Stimulated activated effector memory CD8-positive, alpha-beta T cell treated with anti-CD3 and anti-CD28 coated beads, Interleukin-12 subunit alpha, Interleukin-12 subunit beta, amount 100 ng/mL, for 72 hours (primary cell): ENCODE measurements at places on chromosomes 6 and 20.

- DNase-seq: no peak
Measured at GRCh38 chr6:79764747-79765146, 133.6 kb downstream of the SH3BGRL2 start.

DNA sequence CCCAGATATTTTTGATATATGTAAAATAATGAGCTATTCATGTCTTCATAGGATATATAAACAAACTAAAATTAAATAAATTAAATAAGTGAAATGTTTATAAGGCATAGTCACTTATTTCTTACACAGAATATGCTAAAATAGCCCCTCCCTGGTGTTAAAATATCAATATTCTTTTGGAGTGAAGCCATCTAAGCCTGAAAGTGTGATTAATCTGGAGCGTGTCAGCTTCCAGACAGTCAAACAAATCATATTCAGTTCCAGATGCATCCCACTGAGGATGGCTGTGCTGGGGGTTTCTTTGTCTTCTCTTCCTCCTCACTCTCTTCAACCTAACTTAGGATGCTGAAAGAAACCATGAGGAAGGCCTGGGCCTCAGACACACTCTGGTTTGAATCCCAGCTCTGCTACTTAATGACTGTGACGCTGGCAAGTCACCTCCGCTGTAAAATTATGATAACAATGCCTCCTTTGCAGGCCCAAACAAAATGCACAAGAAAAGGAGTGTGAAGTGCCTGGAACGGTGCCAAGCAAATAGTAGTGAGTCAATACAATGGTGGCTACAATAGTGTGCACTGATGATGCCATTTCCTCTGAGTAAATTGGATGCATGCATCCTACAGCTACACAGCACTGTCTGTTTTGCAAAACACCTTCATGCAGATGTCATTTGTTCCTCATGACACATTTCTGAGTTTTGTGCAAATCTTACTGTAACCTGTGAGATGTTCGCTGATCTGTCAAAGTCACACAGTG is 161.4 kb downstream of the FOXC1 start:
- DNase-seq: peak; percentile 66

DNA sequence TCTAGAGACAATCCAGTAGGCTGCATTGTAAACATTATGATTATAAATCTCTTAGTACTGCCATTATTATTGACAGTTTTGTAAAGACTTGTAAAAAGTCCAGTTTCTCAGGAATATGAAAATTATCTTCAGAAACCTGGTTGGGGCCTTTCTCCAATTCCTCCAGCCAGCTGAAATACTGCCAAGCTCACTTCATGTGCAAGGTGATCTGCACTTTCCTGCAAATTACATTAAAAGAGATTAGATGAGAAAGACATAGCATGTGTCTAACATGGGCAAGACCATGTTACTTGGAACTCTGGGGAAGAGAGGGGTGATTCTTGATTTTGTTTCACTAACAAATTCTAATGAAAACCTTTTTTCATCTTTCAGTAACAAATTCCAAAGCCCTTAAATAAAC is 24.0 kb downstream of the PGM3 start:
- DNase-seq: no peak

DNA sequence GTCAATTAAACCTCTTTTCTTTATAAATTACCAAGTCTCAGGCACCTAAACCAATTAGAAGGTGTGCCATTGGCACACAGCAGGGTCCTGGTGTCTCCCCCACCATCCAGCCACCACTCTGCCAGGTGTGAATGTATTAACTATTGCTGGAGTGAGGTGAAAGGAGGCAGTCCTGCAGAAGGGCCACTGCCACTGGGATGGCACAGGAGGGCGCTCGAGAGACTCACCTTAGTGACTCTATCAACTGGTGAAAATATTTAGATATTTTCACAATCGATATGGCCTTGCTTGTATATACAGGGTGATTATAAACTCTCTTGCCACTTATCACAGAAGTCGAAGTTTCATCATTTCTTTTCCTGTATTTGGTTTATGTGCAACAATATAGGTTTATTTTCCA is 145.6 kb upstream of the ESR1 start:
- DNase-seq: no peak

- DNase-seq: no peak
Measured at GRCh38 chr20:13788167-13788834, 3.5 kb downstream of the NDUFAF5 start.

DNA sequence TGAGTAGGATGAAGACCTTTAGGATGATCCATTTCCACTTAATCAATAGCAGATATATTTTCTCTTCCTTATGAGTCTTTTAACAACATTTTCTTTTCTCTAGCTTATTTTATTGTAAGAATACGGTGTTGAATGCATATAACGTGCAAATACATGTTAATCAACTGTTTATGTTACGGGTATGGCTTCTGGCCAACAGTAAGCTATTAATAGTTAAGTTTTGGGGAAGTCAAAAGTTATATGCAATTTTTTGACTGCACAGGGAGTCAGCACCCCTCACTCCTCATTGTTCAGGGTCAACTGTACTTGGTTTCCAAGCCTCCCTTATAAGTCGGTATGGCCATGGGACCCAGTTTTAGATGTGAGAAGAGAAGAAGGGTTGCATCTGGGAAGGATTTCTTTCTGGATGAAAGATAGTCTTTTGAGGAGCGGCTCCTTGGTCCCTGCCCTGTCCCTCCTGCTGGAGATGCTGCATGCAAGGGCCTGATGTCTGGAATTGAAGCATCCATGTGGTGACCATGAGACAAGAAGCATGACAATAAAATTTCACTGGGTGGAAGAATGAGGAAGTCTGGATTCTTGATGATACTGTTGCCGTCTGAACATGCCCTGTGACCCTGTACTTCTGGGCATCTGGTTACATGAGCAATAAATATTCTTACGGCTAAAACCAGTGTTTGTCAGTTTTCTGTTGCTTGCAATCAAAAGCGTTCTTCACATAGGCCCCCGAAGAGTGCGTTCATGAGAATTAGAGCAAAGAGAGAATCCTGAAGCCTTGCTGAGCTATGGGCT is 194.7 kb upstream of the PMEPA1 start:
- no peak for DNase-seq

- DNase-seq: no peak
Measured at GRCh38 chr6:66421570-66421969, 714.5 kb upstream of the EYS start.

- no peak for DNase-seq
Measured at GRCh38 chr6:30394139-30394538, 49.2 kb downstream of the RPP21 start.

DNA sequence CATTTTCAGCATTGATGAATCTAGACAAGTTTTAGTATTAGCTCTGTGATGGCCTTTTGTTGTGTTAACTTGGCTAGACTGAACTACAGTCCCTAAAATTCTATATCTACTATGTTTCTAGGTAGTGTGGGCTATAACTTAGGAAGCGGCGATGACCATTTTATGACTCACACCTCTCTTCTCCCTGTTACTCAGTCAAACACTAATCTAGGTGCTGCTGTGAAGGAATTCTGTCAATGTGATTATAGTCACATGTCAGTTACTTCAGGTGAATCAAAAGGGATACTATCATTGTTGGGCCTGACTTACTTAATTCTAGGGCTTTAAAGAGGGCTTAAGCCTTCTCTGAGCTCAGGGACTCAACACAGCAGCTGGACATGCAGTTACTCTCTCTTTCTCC is 691.5 kb upstream of the MAP3K7 start:
- DNase-seq: no peak

DNA sequence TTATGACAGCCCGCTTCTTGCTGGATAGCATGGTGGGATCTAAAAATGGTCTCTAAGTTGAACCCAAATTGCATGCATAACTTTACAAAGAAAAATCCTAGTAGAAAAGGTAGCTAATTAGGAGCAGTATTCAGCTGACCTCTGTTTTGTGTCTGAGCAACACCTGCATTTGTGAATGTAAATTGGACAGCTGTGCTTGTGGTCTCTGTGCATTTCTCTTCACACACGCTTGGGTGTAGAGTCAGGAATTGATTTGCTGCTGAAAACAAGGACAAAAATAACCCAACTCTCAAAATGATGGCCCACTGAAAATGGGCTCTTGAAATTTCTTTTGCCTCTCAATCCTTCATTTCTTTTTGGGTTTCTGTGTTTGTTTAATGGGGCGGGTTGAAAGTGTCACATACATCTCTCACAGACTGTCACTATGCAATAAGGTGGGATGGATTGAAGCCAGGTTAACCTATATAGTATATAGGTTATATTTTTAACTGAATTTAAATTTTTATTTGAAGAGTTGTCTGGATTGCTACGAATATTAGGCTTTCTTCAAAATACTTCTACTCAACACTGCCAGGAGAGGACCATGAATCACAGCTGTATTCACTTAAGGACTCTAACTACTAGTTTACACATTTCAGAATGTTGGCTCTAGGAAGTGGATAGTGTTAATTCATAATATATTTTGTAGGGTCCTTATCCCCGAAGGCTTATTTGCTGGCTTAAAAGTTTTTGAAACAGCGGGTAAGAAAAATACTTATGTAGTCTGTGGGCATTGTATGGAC is 46.5 kb downstream of the SOBP start:
- DNase-seq: no peak

DNA sequence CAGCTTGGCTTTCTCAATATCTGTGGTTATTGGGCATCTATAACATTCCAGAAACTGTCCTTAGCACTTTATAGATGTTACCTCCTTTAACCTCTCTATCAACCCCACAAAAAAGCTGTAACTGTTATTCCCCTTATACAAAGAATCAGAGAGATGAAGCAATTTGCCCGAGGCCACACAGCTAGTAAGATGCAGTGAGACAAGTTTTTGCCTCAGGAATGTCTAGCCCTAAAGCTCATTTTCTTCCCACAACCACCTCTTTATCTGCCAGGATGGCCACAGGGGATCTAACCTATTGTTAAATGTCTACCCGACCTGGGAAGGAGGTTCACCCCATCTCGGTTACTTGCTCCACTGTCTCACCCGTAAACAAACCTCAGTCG is 31.9 kb upstream of the TCP11 start:
- no peak for DNase-seq

- no peak for DNase-seq
Measured at GRCh38 chr6:47138046-47138445, 95.9 kb upstream of the ADGRF1 start.

GRCh38 chr6:36598739-36599318 is 4.7 kb downstream of the SRSF3 start:
- DNase-seq: no peak

GRCh38 chr20:58656831-58657230 is 5.7 kb downstream of the STX16 start:
- no peak for DNase-seq

- DNase-seq: no peak
Measured at GRCh38 chr6:132768051-132768517, 10.4 kb upstream of the VNN2 start.

- DNase-seq: no peak
Measured at GRCh38 chr6:583635-584034, 73.3 kb downstream of the HUS1B start.

DNA sequence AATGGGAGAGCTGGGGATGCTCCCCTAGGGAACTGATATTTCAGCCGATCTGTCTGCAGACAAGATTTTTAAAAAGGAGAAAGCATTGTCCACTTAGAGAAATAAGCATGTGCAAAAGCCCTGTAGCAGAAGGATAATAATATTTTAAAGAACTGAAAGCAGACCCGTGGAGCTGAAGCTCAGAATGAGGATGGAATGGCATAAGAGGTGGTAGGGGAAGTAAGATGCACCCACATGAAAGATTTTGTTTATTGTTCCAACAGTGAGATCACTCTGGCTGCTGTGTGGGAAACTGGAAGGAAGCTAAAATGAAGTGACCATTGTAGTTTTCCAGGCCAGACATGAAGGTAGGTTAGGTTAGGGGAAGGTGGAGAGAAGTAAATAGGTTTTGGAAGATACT is 266.4 kb upstream of the PRDM1 start:
- no peak for DNase-seq

GRCh38 chr6:47655719-47656595 is 42.4 kb upstream of the ADGRF4 start:
- no peak for DNase-seq

GRCh38 chr20:63759377-63759901 is 19.9 kb downstream of the SLC2A4RG start:
- DNase-seq: no peak

- DNase-seq: no peak
Measured at GRCh38 chr20:41748756-41749582, 130.8 kb upstream of the CHD6 start.

- no peak for DNase-seq
Measured at GRCh38 chr20:49147296-49147695, 40.8 kb downstream of the STAU1 start.

DNA sequence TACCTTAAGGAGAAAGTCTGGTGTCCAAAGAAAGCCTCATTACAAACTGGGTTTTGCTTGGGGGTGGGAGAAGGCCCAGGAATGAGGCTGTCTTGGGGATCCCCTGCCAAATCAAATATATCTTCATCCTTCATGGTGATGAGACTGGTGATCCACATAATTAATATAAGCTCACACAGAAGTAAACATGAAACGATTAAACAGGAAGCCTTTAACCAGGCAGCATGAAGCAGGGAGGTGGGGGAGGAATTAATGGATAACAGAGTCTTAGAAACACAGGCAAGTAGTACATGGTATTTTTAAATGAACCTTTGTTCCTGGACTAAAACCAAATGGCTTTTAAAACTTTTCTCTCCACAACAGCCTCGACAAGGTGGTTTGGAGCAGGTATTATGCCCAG is 437.5 kb downstream of the TFAP2A start:
- no peak for DNase-seq

- no peak for DNase-seq
Measured at GRCh38 chr6:105501826-105502344, 99.0 kb upstream of the PREP start.

DNA sequence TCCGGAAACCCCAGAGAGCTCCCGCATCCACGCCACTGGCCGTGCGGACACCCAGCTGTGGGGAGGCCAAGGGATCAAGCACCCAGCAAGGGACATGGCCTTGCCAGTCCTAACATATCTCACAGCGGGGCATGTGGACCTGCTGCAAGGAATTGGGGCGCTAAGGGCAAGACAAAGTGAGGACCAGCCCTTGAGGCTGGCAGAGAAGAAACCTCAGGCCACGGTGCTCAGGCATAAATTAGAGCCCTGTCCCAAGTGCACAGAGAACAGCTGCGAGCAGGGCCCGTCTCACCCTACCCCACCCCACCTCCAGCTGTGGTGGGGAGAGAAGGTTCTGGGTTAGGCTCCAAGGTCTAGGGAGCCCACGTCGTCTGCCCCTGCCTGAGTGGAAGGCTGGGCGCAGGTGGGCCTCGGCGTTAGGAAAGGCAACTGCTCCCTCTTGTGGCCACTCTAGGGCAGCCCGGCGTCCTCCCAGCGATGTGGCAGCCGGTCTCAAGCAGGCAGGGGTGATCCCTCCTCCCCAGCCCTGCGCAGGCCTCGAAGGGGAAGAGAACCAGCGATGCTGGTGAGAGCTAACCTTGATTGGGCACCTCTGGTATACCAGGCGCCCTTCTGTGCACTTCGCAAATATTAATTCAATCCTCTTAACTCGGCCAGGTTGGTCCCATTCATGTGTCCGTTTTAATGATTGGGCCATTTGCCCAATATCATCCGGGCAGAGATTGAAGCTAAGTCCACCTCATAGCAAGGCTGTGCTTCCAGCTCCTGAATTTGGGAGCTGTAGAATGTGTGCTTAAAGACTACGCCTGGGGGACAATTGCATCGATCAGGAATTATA is 235.8 kb downstream of the NFATC2 start:
- DNase-seq: peak; percentile 71

GRCh38 chr6:166707045-166707444 is 80.0 kb upstream of the RPS6KA2 start:
- no peak for DNase-seq

GRCh38 chr6:101595276-101595675 is 201.8 kb downstream of the GRIK2 start:
- no peak for DNase-seq

GRCh38 chr6:24763578-24763977 is 11.2 kb upstream of the GMNN start:
- DNase-seq: peak; percentile 30

- no peak for DNase-seq
Measured at GRCh38 chr6:55543633-55544309, 35.2 kb downstream of the HMGCLL1 start.
